ENCODE measurements at places on chromosomes 3 and 15.

DNA sequence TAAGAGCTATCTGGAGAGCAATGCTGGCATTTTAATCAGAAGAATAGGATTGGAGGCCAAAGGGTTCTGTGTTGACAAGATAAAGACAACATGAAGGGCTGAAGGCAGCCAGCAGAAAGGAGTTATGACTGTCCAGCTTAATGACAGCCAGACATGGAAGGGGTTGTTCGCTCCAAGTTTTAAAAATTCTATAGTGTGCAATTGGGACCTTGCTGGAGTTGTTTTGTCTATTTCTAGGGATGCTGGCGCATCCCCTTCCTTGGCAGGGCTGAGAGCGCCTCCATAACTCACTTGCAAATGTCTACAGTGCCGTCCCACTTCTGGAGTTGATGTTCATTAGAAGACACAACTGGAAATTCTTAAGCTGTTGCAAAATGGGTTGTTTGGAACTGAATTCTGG, 200.7 kb downstream of the TLE3 start:
- no peak for DNase-seq

- DNase-seq = no peak
Observed at GRCh38 chr3:20322085-20322484, 136.1 kb upstream of the SGO1 start.

GRCh38 chr15:75210811-75211230, 9.1 kb downstream of the C15orf39 start:
- DNase-seq = no peak

- no peak for DNase-seq
Observed at GRCh38 chr3:113536627-113537101, 4.3 kb downstream of the SIDT1 start.

DNA sequence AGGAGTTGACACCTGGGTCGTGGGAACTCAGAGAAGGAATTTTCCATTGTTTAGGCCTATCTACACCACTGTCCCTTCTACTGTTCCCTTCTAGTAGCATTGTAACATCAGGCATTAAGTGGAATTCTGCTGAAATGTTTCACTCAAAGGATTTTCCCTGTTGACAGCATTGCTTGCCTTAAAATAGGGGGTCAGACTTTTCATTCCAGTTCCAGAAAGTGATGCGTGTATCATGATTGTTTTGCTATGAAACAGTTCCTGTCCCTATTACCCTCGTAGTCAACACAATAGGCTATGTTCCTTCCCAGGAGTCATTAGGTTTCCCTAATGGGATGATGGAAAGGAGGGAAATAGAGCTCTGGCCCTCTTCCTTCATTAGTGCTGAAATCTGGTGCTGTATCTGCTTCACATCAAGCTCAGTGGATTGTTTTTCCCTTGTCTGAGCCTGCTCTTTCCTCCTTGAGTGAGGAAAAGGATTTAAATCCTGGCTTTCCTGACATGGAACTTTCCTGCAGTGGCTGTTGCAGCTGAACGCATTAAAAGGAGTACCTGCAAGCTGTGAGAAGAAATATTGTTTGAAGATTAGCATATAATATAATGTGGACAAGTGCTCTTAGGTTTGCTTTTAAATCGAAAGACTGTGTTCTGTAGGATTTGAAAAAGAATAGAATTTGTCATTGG, 195.9 kb downstream of the KLHL25 start:
- DNase-seq = no peak

DNA sequence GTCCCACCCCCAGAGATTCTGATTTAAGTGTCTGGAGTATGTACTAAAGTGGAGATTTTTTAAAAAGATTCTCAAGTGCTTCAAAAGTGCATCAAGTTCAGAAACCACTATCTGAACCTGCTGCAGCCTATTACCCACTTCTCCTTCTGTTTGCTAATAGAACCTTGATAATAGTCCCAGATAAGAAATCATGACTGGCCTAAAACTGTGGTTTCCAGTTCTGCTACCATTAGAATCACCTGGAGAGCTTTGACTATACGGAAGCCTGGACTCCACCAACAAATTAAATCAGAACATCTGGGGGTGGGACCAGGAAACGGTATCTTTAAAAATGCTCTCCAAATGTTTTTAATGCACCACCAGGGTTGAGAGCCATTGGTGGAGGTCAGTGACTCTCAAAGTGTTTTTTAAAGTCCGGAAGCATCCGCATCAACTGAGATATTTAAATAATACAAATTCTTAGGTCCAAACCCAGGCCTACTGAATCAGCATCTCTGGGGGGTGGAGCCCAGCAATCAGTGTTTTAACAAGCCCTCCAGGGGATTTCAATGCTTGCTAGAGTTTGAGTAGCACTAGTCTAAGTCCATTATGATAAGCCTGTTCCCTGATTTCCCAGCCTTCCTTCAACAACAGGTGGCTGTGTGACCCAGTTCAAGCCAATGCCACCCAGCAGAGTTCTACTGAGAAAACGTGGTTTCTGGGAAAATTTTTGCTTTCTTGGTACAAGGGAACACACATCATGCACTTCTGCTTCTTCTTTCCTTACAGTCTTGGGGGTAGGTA, 45.4 kb upstream of the TIPARP start:
- DNase-seq = no peak

- DNase-seq = no peak
Observed at GRCh38 chr3:193132241-193132640, 108.8 kb upstream of the PLAAT1 start.

- no peak for DNase-seq
Observed at GRCh38 chr3:129686941-129687340, 80.5 kb upstream of the PLXND1 start.

DNA sequence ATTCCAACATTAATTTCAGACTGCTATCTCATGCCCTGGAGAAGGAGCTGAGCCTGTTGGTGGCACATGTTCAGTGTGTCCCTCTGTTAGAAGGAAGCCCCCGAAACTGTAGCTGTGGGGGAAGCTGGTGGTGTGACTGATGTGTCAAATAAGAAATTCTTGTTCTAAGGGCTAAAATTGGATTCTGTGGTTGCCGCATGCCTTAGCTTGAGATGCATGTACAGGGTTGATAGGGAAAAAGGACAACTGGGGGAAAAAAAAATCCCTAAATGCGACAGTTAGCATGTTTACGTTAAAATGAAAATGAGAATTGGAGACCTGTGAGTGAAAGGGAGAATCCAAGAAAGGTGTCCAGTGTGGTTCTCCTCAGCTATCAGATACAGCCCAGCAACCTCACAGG, 58.6 kb downstream of the MED12L start:
- no peak for DNase-seq

DNA sequence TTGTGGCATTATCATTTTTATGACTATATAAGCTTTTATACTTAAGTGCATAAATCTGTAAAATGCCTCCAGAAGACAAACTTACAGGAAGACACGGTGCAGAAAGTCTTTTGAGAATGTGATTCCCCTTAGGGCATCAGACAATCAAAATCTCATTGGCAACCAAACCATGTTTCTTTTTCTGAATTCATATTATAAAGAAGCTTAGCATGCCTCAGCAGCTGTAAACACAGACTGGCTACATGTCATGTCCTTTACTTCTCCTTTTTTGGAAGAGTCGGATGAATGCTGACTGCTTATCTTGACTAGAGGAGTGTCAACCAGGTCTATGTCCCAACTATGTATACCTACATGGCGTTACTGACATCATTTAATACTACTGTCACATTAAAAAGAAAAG, 150.1 kb downstream of the PLD1 start:
- no peak for DNase-seq

- DNase-seq = no peak
Observed at GRCh38 chr15:88395872-88396781, 71.1 kb downstream of the MRPL46 start.

DNA sequence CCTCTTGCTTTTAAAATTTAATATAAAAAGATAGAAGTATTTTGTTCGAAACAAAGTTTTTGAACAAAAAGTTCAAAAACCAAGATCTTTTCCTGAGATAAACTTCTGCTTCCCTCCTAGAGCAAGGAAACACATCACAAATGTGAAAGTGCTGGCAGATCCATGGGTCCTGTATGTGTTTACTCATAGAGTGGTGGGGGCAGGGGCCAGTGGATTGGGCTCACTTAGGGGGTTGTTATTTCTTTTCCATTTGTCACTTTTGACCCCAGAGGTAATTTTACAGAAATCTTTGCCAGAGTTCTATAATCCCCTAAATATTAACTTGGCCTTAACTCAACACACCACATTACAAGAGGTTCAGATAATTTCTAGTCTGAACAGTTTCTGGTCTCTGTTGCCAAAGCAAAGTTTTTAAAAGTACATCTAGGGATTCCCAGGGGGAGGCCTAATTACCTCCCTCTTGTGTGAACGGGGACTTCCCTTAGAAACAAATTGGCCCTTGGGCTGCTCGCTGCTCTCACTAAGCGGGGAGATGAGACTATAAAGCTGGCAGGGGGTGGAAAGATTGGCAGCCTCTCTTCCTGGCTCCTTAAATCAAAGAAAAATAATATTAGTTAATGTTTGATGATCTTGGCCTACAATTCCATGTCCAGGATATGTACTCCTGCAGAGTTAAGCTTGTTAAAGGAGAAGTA, 66.8 kb upstream of the PTX3 start:
- no peak for DNase-seq

GRCh38 chr3:49912881-49913281, 9.2 kb upstream of the MST1R start:
- no peak for DNase-seq

GRCh38 chr15:31526916-31527690, 200.5 kb downstream of the KLF13 start:
- DNase-seq = no peak

DNA sequence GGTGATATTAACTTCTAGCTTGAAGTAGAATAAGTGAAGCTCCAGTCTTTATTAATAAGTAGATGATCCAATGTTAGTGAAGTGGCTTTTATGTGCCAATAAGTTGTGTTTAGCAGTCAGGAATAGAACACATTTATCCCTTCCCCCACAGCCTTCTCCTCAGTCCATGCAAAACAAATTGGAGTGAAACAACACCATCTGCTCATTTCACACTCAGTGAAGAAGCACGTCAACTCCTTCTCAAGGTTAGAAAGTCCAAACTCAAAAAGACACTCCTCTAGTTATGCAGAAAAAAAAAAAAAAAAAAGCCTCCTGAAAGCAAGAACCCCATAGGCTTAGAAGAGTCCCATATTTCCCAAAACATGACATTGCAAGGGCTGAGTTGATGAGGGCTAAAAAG, 18.0 kb upstream of the NEO1 start:
- no peak for DNase-seq

DNA sequence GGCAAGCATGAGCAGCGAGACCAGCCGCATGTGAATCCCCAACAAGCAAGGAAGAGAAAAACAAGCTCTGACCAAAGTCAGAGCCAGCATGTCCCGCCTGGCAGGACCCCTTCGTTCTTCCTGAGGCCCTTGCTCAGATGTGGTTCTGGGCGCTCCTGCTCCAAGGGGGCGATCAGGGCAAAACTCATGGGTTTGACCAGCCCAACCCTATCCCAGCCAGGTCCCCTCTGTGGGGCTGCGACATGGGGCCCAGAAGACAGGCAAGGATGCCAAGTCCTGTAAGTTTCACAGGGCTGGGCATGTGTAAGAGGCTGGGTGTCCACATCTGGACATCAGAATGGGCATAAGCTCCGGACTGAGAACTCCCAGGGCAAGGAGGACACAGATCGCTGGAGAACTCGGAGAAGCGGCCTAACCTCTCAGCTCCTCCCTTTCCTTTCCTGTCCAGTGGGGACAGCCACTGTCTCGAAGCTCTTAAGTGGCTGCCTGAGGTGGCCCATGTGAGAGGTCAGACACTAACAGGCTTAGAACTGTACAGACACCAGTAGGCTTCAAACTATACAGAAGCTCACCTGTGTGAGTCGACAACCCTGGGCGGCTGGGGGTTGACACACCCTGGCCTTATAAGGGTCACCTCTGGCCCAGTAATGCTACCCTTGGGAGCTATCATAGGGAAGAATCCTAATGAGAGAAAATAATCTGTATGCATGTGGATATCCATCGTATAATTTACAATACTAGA, 48.9 kb downstream of the XXYLT1 start:
- no peak for DNase-seq

DNA sequence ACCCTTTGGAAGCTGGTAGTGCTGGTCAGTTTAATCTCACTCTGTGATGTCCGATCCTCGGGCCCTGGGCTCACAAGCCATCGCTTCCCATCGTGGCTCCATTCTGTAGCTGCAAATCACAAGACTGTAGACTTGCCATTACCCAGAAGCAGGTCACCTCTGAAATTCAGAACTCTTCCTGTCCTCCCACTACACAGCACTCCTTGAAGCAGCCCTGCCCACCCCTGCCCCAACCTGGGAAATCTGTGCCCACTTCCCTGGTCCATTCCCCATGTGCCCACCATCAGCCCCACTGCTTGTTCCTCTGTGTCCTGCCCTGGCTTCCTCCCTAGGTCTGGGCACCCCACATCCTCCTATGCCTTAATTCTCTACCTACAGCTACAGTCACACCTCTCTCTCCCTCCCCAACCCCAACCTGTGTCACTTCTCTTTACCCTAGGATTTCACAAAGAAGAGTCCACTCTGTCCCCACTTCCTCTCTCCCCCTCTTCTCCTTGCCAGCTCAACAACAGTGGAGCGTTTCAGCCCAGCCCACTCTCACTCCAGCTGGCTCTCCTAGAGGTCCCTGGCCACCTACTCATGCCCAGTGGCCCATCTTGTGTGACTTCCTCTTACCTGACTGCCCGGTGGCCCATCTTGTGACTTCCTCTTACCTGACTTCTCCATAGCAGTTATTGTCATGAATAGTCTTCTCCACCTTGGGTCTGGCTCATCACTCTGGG, 8.3 kb downstream of the ZNF710 start:
- DNase-seq = no peak

- DNase-seq = no peak
Observed at GRCh38 chr3:133917144-133917543, 21.5 kb upstream of the RAB6B start.

DNA sequence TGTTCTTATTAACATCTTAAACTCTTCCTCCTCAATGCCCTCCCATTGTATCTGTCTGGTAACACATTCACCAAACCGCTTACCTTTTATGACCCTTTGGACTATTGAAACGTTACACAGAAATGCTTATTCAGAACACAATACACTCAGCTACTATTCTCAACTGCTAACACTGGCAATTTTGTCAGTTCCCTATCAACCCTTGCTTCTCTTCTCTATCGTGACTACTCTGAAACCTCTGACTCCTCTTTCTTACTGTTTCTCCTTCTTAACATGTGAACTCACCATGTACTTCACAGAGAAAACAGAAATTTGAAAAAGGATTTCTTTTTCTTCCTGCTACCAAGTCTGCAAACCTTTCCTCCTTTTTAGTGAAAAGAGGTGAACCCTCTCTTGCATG, 232.9 kb upstream of the GPR149 start:
- no peak for DNase-seq

GRCh38 chr3:125075738-125076137, 19.9 kb upstream of the HEG1 start:
- DNase-seq = no peak

GRCh38 chr3:6260551-6261191, 600.2 kb upstream of the GRM7 start:
- no peak for DNase-seq

DNA sequence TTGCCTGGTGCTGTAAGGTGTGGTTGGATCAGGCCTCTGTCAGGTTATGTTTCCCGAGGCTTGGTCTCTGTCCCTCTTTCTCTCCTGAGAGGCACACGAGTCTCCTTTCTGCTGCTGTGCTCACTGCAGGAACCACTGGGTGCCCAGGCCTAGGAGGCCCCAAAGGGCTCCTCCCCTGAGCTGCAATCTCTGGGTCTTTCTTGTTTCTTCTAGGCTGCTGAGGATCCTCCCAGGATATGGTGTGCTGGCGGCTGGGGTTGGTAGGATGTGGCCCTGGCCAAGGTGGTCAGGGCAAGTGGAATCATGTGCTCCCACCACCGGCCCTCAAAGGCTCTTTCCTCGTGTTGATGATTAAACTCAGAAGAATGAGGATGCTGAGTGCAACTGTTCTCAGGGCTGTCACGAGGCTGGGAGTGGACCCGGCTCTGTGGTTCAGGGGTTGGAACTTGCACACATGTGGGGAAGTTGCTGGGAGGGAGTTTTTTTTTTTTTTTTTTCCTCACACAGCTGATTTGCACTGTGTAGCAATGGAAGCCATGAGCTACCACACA, 43.6 kb upstream of the CTSH start:
- no peak for DNase-seq

Measured in stimulated activated CD4-positive, alpha-beta T cell treated with anti-CD3 and anti-CD28 coated beads, Interleukin-15, amount 100 ng/mL, for 24 hours (primary cell).